ENCODE measurements at places on chromosomes 4 and X.

- no peak for DNase-seq
These were observed 160.5 kb downstream of the ZNF518B start for GRCh38 chr4:10296730-10297129.

DNA sequence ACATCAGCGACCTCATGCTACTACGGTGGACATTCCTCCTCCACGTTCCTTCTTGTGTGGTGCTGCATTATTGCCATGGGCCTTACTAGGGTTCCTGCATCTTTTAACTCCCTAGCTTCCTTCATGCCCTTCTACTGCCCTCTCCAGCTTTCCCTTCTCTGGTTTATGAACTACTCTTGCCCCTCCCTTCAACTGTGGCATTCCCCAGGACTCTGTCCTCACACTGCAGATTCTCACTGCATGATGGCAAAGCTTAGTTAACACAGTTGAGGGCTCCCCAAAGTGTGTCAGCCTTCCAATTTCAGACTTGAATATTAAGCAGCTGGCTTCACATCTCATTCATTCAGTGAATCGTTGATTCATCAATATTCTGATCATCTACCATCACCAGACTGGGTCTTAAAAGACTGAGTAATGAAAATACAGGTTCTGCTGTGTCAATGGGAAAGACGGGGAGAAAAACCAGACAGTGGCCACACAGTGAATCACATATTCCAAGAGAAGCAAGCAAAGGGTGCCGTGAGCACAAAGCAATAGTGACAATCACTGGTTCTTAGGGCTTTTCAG is 53.0 kb downstream of the ZFX start:
- DNase-seq = no peak

- DNase-seq = no peak
These were observed 25.3 kb upstream of the S100P start for GRCh38 chr4:6668391-6668790.

DNA sequence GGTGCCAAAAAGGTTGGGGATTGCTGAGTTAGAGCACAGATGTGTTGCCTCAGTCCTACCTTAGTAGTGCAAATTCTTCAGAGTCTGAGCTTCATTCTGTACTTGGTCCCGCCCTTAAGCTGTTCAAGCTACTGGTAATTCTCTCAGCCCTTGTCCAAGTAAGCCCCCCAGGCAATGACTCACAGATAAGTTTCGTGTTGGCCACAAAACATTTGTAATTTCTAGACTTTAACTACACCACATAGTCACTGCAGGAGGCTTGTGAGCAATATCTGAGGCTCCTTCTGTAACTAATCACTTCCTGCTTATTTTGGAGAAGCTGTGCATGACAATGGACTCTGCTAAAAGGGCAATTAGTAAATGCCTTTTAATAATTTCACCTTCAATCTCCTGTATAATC is 1420.5 kb downstream of the PCDH7 start:
- DNase-seq = no peak

DNA sequence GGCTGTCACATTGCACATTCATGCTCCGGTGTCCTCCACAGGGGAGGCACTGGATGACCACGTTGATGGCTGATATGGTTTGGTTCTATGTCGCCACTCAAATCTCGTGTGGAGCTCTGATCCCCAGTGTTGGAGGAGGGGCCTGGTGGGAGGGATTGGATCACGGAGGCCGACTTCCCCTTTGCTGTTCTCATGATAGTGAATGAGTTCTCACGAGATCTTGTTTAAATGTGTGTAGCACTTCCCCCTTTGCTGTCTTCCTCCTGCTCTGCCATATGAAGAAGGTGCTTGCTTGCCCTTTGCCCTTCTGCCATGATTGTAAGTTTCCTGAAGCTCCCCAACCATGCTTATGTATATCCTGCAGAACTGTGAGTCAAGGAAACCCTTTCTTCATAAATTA is 22.3 kb upstream of the NAT8L start:
- DNase-seq = no peak

DNA sequence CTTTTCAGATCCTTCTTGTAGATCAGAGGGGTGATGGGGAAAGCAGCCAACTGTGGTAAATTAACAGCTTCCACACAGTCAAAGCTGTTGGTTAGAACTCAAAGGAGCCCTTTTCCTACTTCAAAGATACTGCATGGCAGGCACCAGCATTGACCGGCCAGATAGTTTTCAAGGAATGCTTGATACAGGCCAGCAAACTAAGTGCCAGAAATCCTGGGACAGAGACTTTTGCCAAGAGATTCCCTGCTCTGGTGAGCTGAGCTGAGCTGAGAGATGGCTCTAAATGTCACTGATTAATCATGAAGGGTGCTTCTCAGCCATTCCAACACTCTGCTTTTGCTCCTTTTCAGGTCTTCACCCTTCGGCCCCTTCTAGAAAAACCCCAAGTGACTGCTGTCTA is 131.6 kb upstream of the MED14 start:
- DNase-seq = no peak

GRCh38 chr4:152920768-152921167 is 15.4 kb upstream of the FHDC1 start:
- DNase-seq = no peak

DNA sequence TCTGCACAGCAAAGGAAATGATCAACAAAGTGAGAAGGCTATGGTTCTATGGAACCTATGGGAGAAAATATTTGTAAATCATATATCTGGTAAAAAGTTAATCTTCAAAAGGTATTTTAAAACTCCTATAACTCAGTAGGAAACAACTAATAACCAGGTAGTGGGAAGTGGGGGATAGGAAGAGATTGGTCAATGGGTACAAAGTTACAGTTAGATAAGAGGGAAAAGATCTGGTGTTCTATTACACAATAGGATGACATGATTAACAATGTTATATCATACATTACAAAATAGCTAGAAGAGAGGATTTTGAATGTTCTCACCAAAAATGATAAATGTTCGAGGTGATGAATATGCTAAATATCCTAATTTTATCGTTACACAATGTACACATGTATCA is 46.3 kb downstream of the NDNF start:
- DNase-seq = no peak

DNA sequence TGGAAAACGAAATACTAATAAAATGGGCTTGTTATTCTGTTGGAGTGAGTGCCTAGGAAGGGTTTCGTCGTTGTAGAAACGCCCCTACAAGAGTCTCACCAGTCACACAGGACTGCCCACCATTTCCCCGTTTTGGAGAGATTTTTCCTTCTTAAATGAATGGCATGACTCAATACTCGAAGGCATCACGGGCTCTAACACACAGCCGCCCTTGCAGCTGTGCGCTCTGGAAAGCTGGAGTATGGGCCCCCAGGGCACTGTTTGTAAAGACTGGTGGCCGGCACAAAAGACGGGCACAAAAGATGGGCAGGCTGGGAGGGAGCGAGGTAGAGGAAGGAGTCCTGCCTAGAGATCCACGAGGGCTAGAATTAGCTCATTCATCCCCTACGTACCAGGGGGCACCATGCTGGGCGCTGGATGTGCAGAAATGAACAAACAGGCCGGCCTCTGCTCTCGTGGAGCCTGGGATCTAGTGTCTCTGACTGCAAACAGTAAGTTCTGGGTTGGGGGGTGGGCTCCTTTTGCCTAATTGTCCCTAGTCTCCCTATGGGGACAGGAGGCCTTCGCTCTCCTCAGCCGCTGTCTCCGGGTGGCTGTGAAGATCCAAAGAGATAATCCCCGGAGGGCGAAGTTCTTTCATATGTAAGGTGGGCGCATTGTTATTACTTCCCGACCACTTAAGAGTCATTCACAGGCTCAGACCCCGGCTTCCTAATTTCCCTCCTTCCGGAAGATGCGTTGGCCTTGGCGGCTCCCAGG is 1.0 kb upstream of the SFRP2 start:
- no peak for DNase-seq

GRCh38 chrX:65610040-65610439 is 57.4 kb upstream of the MSN start:
- DNase-seq = no peak

GRCh38 chr4:4618847-4619246 is 77.0 kb upstream of the STX18 start:
- no peak for DNase-seq

DNA sequence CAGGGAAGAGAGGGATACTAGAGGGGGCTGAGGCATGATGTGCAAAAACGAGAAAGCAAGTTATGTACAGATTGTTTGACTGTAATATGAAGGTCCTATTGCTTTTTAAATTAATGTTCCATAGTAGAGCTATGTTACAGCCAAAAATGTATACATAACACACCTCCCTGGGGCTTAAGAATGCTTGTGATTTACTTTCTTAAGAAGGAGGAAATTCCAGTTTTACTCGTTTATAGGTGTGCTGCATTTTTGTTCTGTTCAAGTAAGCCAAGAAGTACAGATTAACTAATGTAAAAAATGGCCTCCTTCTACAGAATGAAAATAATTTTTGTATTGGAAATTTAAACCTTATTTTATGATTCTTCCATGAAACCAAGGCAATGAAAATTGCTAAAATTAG is 614.4 kb upstream of the NR3C2 start:
- DNase-seq = no peak

- no peak for DNase-seq
These were observed 1.3 kb downstream of the NAF1 start for GRCh38 chr4:163165217-163166017.

DNA sequence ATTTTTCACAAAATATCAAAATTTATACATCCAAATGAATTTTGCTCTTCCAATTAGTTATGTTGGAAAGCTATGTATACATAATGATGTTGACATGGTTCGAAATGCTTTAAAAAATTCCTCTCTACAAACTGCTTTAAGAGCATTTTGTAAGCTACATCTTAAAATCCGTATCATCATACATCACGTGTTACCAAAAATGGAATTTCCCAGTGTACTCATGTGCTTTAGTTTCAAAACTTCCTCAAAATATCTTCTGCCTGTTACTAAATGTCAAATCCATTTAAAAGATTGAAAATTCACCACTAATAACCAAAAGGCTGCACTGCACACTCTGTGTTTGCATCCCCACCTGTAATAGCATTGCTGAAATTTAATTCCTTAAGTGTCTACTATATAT is 87.9 kb downstream of the WDFY3 start:
- no peak for DNase-seq

DNA sequence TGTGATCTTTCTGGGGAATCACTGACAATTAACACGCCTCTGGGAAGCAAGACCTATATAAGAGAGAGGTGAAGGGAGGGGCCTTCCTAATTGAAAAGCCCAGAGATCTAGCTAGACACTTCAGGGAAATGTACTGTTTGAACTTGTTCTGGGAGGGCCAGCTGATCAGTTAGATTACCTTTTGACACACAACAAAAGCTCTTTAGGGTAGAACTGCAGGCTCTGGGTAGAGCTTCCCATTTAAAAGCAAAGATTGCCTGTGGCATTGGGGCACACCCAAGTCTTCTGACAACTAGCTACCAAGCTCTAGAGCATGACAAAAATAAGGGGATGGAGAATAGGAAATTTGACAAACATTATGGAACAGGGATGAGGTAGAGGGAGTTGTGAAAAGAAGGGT is 26.3 kb downstream of the AREG start:
- DNase-seq = no peak

DNA sequence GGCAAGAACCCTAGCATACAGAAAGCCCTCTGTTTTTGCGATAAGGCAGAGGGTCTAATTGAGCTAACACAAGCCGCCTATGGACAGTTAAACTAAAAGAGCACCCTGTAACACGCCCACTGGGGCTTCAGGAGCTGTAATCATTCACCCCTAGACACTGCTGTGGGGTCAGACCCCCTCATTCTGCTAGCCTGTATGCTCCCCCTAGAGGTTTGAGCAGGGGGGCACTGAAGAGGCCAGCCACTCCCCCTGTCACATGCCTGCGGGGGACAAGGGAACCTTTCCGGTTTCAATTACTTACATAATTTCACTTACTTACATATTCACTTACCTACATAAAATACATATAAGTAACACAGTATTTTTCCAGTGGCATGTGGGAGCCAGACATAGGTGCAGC is 469.5 kb upstream of the FAM241A start:
- no peak for DNase-seq

DNA sequence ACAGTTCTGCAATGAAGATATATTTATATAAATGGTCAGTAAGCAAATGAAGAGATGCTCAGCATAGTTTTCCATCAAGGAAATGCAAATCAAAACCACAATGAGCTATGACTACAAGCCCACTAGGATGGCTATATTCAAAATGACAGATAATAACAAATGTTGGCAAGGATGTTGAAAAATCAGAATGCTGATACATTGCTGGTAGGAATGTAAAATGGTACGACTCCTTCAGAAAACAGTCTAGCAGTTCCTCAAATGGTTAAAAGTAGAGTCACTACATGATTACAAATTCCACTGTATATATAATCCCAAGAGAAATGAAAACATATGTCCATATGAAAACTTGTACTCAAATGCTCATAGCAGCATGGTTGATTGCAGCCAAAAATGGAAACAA is 425.0 kb upstream of the ATOH1 start:
- no peak for DNase-seq

GRCh38 chr4:154574311-154574710 is 11.5 kb downstream of the FGB start:
- DNase-seq = no peak

DNA sequence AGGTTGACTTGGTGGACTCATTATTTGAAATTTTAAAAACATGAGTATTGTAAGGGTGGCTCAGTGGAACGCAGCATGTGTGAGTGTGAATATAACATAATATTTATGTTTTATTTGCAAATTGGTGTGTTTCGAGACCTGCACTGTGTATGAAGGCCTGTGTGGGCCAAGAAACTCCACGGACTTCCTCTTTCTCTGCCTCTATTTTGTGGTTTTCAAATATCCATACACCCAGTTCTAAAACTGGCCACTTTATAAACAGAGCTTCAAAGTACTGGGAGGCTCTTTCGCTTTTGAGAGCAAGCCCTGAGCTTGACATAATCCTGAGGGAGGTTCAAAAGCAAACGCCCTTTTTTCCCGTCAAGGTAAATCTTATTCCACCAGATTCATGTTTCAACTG is 187.7 kb downstream of the GPAT3 start:
- no peak for DNase-seq

- no peak for DNase-seq
These were observed at the start of gene APELA for GRCh38 chr4:164876700-164877324. Gene APELA, plus strand, starts transcription at chr4:164877178. Its CDS starts 154 bp downstream, at chr4:164877332.

GRCh38 chr4:165758086-165758485 is 115.0 kb upstream of the TLL1 start:
- DNase-seq = no peak

DNA sequence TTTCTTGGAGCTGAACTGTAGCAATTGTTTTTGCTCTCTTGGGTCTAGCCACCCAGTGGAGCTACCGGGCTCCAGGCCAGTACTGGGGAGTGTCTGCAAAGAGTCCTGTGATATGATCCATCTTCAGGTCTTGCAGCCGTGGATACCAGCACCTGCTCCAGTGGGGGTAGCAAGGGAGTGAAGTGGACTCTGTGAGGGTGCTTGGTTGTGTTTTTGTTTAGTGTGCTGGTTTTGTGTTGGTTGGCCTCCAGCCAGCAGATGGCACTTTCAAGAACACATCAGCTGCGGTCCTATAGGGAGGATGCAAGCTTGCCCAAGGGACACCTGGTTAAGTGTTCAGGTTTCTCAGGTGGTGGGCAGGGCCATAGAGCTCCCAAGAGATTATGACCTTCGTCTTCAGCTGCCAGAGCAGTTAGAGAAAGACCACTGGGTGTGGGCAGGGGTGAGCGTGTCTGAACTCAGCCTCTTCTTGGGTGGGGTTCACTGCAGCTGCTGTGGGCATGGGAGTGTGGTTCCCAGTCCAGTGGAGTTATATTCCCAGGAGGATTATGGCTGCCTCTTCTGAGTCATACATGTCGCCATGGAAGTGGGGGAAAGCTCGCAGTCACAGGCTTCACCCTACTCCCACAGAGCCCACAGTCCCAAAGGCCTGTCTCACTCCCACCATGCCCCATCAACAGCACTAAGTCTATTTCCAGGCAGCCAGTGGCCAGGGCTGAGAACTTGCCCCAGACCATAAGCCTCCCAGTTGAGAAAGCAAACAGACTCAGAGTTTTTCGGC is 811.6 kb downstream of the GLUD2 start:
- DNase-seq = no peak

- DNase-seq = no peak
These were observed 259.3 kb upstream of the IGFBP7 start for GRCh38 chr4:57369446-57369845.

Data from omental fat pad (tissue), 4 donors.